Stimulated activated CD8-positive, alpha-beta memory T cell treated with anti-CD3 and anti-CD28 coated beads, Interleukin-4, amount 100 ng/mL, for 4 hours (primary cell): ENCODE measurements at places on chromosomes 6 and 20.
A peak's percentile ranks its signal among the peaks of the same experiment; 100 is the strongest.

DNA sequence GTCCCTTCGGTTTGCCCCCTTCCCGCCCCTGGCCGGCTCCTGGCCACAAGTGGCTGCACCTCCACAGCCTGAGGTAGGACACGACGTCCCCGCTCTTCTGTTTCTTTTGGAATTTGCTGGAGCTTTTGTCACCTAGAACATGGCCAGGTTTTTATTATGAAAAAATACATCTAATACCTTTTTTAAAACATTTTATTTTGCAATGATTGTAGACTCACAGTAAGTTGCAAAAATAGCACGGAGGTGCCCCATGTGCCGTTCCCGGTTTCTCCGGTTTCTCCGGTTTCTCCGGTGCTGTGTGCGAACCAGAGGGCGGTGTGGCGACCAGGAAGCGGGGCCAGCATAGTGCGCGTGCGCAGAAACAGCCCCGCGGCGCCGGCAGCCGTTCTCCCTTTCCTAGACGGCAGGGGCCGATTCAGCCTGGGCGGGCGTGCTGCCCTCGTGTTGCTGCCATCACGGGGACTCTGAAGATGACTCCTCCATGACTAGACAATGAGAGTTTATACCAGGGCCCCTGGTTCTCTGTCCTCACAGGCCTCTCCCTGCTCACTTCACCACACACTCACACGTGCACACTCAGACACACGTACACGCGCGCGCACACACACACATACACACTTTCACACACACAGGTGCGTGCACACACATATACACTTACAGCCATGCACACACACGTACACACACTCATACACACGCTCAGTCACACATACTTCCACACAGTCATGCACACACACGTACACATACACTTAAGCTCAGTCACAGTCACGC lies 102.1 kb downstream of the TMEM242 start:
- DNase-seq = peak; percentile 61

GRCh38 chr6:43609402-43609801 lies 19.7 kb downstream of the GTPBP2 start:
- DNase-seq = no peak

GRCh38 chr6:161378115-161378514 lies 104.3 kb upstream of the AGPAT4 start:
- no peak for DNase-seq

GRCh38 chr6:170253226-170253909 lies 37.5 kb downstream of the DLL1 start:
- DNase-seq = no peak

GRCh38 chr6:105488516-105489215 lies 85.8 kb upstream of the PREP start:
- no peak for DNase-seq

DNA sequence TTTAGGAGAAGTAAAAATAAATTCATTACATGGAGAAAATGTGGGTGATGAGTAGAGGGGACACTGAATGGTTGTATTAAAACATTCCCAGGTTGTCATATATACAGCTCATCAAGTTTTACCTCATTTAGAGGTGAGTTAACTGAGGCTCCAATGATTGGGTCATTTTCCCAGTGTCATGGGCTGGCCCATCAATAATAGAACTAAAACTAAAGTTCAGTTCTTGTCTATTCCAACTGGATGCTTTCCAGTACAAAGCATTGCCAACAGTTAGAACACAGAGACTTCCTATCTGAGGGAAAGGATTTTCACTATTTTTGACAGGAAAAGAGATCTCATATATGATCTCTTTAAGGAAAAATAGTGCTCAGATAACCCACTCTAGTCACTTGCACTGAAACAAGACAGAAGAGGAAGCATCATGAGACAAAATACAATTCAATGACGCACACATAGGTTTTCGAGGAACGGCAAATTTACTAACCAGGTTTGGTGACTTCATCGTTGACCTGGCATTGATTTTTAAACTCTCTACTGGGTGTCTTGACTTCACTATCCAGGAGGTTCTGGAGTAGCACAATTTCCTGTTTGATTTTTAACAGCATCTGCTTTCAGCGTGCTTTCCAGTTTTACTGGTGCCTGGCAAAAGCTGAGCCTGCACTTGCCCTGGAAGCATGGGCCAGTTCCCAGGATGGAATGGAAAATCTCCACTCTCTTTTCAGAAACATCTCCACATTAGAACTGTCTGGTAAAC lies 195.5 kb upstream of the FBXL4 start:
- DNase-seq = no peak

- DNase-seq = no peak
Observed at GRCh38 chr6:36169023-36170007, 27.2 kb upstream of the BRPF3 start.

GRCh38 chr6:25413207-25413905 lies 134.2 kb downstream of the CARMIL1 start:
- no peak for DNase-seq

GRCh38 chr20:52470561-52470960 lies 279.0 kb upstream of the ZFP64 start:
- no peak for DNase-seq

DNA sequence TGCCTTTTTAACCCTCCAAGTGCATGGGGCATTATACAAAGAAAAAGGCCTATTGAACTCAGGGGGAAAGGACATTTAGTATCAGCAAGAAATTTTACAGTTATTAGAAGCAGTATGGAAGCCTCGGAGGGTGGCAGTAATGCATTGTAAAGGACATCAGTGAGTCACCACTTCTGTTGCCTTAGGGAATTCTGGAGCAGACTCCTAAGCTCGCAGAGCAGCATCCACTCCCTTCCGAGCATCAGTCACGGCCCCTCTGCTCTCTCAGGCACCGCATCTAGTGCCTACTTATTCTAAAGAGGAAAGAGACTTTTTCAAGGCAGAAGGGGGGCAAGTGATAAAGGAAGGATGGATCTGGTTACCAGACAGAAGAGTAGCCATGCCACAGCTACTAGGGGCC lies 296.5 kb downstream of the RNGTT start:
- no peak for DNase-seq

- DNase-seq = no peak
Observed at GRCh38 chr6:36970892-36971842, 14.8 kb downstream of the MTCH1 start.

DNA sequence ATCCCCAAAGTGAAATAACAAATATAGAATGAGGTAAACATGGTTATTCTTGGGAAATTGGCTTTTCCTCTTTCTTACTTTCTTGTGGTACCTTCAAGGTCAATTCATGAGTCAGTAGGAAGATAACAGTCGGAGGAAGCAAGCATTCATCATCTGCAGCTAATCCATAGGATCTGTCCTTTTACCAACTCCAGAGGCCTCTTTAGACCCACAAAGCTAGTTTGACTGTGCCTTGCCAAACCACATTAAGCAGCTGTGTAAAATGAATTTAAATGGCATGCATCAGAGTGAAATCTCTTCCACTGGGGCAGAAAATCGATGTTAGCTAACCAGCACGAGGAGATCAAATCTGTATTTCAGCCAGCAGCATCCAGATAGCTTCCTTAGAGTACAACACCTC lies 171.3 kb downstream of the TMEM242 start:
- DNase-seq = no peak

- DNase-seq = peak; percentile 77
Observed at GRCh38 chr6:108559097-108559883, 1.4 kb upstream of the FOXO3 start.

- DNase-seq = no peak
Observed at GRCh38 chr6:113645576-113645970, 211.6 kb upstream of the MARCKS start.

- no peak for DNase-seq
Observed at GRCh38 chr6:133757335-133757734, 131.6 kb upstream of the TCF21 start.

DNA sequence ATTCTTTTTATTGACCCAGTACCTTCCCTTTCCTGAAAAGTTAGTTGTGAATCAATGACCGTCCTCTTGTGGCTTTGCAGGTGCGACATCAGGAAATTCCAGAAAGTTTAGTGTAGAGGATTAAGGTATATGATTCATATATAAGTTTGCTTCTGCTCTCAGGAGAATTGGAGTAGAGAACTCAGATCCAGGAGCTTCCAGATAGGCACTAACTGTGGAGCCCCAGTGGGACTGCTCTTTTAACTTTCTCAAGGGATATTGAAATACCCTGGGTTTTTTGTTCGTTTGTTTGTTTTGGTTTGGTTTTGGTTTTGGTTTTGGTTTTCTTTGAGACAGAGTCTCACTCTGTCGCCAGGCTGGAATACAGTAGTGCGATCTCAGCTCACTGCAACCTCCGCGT lies 9.5 kb downstream of the TAAR2 start:
- DNase-seq = no peak

DNA sequence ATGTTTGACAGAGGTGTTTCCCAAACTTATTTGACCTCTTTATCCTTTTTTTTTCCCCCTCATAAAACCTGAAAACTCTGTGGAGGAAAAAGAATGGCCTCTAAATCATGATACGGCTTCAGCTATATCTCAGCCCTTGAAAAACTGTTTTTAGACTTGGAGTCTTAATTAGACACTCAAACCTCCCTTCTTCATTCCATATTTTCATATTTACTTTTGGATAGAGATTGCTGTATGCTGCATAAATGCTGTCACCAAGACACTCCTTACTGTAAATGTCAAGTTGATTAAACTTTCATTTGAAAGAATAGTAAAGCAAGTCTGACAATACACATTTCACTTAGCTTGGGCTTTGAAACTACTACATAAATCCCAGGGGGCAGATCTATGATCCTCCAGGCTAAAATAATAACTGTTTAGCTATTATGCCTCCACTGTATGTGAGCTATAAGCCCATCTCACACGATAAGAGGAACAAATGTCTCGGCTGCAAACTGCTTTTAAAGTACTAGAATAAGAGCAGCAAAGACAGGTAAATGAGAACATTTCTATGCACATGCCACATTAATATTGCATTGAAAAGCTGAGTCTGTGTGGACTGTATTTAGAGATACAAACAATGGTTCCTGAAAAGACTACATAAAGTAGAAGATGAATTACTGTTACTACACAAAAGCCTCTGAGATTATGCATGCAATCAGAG lies 141.3 kb upstream of the HMGN3 start:
- DNase-seq = no peak

GRCh38 chr6:105593805-105594671 lies 191.2 kb upstream of the PREP start:
- DNase-seq = no peak

DNA sequence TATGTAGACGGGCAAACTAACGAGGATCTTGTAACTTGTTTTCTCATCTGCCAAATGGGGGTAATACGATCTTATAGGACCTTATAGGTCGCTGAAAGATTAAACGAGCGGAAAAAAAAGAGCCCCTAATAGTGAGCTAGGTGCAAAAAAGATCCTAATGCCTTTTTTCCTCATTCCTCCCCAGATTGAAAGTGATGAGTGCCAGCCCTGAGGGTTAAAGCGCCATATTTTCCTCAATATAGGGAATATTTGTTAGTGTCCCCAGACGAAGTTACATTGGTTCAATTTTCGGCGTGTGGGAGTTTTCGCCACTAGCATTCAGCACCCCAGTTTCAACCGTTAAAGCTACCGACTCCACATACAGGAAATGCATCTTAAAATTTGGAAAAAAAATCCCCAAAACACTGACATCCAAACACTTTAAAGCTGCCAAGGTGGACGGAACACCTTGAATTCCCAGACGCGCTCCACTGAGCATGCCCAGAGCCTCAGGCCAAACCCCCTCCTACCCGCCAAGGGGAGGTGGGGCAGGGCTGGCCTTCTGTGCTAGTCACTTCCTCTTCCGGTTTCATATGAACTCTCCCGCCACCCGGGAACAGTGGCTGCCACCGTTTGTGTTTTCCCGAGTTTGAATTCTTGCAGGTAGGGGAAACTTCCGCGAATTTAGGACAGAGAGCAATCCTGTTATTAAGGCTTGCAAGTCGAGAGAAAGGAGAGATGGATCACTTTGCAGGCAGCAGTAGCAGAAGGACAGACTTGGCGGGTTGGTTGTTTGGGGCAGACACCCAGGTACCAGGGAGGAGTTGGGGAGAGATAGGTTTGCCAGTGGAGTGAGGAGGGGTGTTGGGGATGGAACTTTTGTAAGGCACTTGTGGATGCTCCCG lies at the start of gene PRIM2:
TSS of gene PRIM2 (plus strand) at position 571 of the 884 bp plus-strand sequence. CDS start 816 bp downstream, outside the sequence.
- DNase-seq = peak; percentile 56

GRCh38 chr20:54015496-54015895 lies 54.9 kb downstream of the BCAS1 start:
- DNase-seq = no peak

DNA sequence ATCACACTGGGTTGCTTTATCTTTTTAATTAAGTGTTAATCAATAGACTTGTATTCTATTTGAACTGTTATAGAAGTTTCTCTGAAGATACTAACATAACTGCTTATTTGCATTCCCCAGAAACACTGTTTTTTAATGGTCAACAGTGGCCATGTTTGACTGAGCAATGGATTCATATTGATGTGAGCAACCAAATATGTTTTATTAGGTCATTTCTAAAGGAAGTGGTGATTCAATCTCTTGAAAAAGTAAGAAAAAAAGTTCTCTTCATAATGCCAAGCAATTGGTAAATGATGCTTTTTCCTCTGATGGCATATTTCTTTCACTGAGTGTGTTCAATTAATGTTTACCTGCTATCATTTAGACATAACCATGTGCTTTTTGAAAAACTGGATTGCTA lies 593.0 kb upstream of the CITED2 start:
- DNase-seq = no peak

- DNase-seq = no peak
Observed at GRCh38 chr6:14997507-14997906, 248.4 kb upstream of the JARID2 start.

GRCh38 chr6:25958700-25959162 lies 3.9 kb upstream of the TRIM38 start:
- DNase-seq = no peak

GRCh38 chr6:84575264-84575663 lies 189.1 kb downstream of the TBX18 start:
- no peak for DNase-seq

GRCh38 chr6:19663479-19663878 lies 173.7 kb upstream of the ID4 start:
- no peak for DNase-seq

- DNase-seq = no peak
Observed at GRCh38 chr20:63819224-63819921, 11.7 kb downstream of the ZBTB46 start.

GRCh38 chr20:62745279-62745951 lies 36.8 kb downstream of the NTSR1 start:
- no peak for DNase-seq

DNA sequence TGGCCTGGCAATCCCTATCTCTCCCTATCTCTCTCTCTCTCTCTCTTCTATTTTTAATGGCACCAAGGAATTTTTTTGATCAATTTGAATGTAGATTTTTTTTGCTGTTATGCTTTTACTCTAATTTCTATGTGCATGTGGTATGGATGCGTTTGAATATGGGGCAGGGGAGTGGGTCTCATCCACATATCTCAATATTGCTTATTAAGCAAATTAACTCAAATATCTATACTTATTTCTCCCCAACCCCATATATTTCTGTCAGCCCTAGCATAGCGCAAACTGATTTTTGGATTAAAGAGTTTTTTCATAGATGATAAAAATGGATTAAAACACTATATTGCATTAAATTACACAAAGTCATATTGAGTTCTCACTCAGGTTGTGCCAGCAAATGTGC lies 210.2 kb downstream of the KHDRBS2 start:
- no peak for DNase-seq
